ENCODE measurements at places on chromosomes 12 and 14. TPM values are rescaled to one million over a fixed set of nuclear protein-coding genes. Genes with fewer than 3 reads are reported as not detected.

- no peak for DNase-seq
Measured at GRCh38 chr14:76810525-76810924, 2.2 kb downstream of the ANGEL1 start.

DNA sequence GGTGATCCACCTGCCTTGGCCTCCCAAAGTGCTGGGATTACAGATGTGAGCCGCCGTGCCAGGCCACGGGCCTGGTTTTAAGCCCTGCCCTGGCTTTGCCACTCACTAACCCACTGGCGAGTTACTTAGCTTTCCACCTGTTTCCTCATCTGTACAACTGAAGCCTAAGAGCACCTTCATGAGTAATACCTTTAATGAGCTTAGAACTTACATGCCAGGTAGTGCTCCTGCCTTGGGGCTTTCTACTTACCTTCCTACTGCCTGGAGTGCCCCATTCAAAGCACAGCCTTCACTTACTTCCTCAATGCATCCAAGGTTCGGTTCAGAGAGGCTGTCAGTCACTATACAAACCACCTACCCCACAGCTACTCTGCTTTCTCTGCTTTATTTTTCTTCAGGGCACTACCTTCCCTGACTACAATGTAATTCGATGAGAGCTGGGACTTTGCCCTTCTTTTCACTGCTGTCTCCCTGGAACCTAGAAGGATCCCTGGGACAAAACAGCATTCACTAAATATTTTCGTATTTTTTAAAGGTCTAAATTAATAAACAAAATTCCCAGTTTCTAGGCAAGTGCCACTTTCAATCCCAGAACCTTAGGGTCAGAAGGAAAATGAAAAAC, 13.8 kb downstream of the ZCCHC8 start:
- no peak for DNase-seq

DNA sequence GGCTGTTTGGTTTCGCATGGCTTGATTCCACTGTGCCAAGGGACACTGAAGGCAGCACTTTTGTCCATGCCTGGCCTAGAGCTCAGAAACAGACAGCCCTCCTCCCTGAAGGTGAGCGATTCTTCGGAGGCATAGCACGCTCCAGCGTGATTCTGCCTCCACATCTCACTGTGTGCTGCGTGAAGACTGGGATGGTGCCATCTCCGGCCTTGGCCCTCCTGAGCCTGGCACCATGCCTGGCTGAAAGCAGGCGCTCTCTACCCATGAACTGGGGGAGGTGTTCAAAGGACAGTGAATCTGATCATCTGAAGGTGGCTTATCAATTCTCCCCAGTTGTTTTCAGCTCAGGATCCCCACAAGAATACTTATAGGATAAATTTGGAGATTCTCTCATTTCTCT, 187.4 kb downstream of the TTC7B start:
- DNase-seq = no peak

- no peak for DNase-seq
Measured at GRCh38 chr12:116432314-116432750, 126.8 kb upstream of the MAP1LC3B2 start.

The SUDS3 gene
- 66.3 TPM for total RNA-seq

The CIROP gene
- total RNA-seq = not detected

The TAS2R30 gene
- 5.0 TPM for total RNA-seq
